Frontal cortex (tissue), 4 donors: ENCODE measurements at places on chromosomes 11 and 22. TPM values are rescaled to one million over a fixed set of nuclear protein-coding genes. Genes with fewer than 3 reads are reported as not detected.

The CCDC87 gene
- 1.2 TPM for total RNA-seq

The SLC15A3 gene
- 3.3 TPM for total RNA-seq

The SCT gene
- total RNA-seq = not detected

The RFPL3 gene
- total RNA-seq = not detected

The SLC22A24 gene
- total RNA-seq = not detected

The NRIP3 gene
- 24.9 TPM for total RNA-seq
